ENCODE measurements at places on chromosomes 12 and 14.

DNA sequence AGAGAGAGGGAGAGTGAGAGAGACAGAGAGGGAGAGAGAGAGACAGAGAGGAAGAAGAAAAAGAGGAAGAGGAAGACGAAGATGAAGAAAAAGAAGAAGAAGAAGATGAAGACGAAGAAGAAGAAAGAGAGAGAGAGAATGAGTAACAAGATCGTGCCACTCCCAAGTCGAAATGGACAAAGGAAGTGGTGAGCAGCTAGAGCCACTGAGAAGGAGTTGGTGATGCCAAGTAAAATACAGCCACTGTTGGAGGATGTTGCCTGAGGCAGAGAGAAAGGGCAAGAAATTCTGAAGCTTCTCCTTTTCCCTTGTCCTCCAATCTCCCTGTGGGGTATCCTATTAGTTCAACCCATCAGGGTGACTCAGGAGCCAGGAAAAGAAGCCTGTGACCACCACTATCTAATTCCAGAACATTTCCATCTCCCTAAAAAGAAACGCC, 12.5 kb upstream of the ANAPC5 start:
- no peak for DNase-seq

DNA sequence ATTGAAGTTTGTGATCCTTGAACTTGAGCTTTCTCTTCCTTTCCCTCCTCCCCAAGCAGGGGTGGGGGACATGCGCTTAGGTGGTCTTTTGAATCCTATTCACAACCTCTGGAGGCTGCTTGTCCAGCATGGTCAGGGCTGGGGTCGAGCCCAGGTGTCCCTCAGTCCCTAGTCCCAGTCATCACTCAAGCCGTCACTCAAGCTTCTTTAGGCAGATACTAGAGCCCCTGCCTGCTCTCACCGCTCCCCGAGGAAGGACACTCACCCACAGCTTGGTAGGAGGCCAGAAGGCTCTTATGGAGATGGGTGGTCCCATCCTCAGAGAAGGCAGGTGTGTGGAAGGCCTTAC, 532 bp upstream of the C1RL start:
- no peak for DNase-seq

DNA sequence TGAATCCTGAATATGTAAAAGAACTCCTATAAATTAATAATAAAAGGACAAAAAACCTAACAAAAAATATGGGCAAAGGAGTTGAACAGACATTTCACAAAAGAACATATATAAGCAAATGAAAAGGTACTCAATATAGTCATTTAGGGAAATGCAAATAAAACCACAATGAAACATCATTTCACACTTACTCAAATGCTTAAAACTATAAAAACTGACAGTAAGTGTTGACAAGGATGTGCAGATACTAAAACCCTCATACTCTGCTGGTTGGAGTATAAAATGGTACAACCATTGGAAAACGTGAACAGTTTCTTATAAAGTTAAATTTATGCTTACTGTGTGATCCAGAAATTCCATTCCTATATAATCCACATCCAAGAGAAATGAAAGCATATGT, 247.1 kb downstream of the GXYLT1 start:
- DNase-seq, result no peak

GRCh38 chr12:113911971-113912759, 54.0 kb downstream of the RBM19 start:
- DNase-seq, result no peak

GRCh38 chr12:115636546-115636945, 640.9 kb downstream of the MED13L start:
- no peak for DNase-seq

GRCh38 chr12:27969624-27970400, 2.7 kb downstream of the PTHLH start:
- DNase-seq, result peak; percentile 23

GRCh38 chr12:105318651-105319483, 11.6 kb upstream of the C12orf75 start:
- DNase-seq, result no peak

GRCh38 chr12:115758877-115759620, 518.4 kb downstream of the MED13L start:
- DNase-seq, result no peak

DNA sequence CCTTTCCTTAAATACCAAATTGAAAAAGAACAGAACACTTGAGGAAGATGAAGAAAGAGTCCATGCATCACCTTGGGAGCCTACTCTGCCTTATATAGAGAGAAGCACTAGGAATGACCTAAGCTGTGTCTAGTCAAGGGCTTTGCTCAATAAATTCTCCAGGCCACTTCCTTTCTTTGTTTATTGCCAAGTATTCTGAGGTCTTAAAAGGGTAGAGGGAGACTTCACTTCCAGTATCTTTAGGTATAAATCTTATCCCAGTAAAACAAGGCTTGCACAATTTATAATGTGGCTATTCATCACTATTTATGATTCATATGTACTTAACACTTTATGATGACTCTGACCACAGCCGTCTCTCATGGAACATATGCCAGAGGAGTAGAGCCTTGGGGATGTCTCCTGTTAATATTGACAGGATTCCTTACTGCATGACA, 85.1 kb upstream of the ARHGAP5 start:
- no peak for DNase-seq

DNA sequence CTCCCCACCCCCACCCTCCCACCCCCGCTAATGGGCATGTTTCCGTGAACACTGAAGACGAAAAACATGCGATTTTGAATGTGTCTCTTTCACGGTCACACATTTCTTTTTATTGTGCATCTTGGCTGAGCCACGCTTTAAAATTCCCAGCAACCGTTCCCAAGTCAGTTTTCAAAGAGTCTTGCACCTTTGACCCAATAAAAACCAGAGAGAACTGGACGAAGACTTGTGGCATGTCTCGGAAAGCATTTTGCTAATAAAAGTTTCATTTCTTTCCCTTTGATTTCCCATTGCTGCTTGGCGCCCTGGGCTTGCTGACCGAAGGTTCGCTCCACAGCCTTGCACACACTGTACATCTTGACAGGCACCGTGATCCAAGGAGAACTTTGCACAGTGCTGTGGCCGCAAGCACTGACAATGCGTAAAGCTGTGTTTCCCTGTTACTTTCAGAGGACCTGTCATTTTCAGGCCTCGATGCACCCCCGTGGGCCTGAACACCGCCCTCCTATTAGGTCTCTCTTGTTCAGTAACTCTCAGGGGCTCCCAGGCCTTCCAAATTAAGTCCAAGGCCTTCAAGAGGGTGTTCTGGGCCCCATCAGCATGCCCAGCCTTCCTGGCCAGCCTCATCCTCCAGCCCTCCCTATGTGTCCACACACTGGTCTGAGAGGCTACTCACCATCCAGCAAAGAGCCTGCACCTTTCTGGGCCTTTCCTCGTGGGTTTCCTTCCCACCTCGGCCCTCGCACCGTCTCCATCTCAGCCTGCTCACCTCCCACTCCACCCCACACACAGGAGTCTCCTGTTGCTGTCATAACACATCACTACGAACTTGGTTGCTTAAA, 63.4 kb upstream of the DIO3 start:
- no peak for DNase-seq

GRCh38 chr12:98332642-98333041, 182.7 kb upstream of the TMPO start:
- DNase-seq, result peak; percentile 7

GRCh38 chr12:58247633-58248032, 306.3 kb downstream of the ATP23 start:
- peak; percentile 24 for DNase-seq

- no peak for DNase-seq
Measured at GRCh38 chr12:96368687-96369086, 31.6 kb downstream of the CDK17 start.

DNA sequence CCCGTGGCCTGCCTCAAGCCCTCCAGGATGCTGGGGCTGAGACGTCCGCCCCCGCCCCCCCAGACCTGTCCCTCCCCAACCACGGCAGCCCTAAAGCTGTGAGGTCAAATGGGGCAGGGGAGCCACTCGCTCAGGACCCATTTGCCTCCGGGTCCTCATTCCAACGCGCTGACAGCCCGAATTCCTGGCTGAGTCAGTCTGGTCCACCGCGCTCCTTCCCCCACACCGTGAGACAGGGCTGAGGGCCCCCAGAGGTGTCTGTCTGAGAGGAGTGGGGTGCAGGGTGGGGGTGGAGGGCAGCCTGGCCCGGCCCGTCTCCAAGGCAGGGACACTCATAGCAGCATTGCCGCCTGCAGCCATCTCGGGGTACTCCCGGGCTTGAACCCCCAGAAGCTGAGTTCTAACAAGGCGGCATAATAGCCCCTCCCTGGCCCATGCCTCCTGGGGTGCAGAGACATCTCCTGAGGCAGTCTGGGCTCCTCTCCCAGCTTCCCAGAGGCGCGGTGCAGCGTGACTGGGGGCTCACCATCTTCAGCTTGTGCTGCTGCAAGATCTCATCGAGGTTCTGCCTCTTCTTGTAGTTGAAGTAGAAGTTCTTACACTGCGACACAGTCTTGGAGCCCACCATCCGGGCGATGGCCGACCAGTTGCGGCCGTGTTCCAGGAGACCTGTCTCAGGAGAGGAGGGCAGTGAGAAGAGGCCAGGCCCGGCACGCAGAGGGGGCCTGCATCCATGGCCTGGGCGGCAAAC, 90.5 kb downstream of the RFLNA start:
- no peak for DNase-seq
